ENCODE measurements at places on chromosomes 6 and 20.

DNA sequence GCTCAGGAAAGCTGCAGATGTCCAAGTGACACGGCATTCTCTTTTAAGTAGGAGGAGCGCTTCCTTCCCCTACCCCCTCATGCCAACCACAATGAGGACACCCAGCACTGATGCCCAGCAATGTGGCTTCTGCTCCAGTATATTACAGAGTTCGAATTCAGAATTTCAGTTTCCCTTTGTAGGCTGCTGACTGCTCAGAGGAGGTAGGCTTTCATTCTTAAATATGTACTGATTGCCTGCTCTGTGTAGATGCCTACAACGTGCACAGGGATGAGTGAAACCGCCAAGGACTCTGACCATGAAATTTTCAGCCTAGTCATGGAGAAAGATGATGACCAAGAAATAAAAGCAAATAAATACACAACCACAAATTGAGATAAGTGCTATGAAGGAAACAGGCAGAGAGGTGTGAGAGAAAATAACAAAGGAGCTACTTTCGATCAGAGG lies 50.9 kb upstream of the TNFAIP3 start:
- DNase-seq = no peak

- DNase-seq = no peak
These were observed 636.8 kb downstream of the PRKN start for GRCh38 chr6:162090734-162091133.

GRCh38 chr6:2213086-2213485 lies 32.3 kb downstream of the GMDS start:
- DNase-seq = no peak

DNA sequence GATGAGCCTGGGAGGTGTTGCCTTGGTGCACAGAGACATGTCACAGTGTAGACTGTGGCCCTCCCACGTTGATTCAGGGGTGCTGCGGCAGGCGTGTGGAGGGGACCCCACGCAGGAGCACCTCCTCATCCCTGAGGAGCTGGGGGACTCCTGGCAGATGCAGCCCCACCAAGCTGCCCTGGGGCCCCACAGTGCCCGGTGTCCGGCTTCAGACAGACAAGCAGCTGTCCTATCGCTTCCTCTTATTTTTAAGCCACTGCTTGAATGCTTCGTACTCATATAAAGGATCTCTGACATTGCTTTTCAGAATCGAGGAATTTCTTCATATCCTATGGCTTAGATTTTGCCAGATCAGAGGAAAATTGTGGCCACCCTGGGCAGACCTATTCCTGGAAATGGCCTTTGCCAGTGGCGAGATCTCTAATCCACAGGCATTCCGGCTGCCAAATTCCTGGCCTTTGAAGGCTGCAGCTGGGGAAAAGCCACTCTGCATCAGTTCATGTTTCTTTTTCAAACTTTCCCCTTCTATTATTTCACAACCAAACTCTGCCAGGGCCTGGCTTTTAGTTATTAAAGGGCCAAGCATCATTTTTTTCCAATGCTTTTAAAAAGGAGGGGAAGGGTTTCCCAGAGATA lies 337.0 kb downstream of the THBS2 start:
- no peak for DNase-seq

GRCh38 chr20:2473516-2473915 lies 2.9 kb upstream of the SNRPB start:
- DNase-seq = no peak

Data from GM12891 (cell line).